AG04449 (cell line): ENCODE measurements at places on chromosomes 7 and 10.

- no peak for DNase-seq
Measured at GRCh38 chr10:47207281-47207615, 92.7 kb upstream of the GDF10 start.

DNA sequence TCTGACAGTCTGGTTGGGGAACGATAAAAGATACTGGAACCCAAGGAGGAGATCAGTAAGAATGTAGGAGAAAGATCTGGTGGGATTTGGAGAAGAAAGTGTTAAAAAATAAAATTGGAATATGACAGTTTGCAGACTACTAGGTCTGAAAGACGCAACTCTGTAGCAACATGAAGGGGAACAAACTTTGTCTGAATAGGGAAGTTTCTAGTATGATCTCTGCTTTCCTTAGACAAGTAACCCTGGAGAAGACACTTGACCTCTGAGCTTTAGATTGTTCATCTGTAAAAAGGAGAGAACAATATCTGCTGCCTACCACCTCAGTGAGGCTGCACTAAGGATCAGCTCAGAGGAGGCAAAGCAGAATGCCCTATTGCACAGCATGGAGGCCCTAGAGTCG, 3.0 kb upstream of the PRSS1 start:
- DNase-seq = no peak

- DNase-seq = no peak
Measured at GRCh38 chr7:33420311-33420940, 291.1 kb downstream of the BBS9 start.

- DNase-seq = no peak
Measured at GRCh38 chr10:69500864-69501468, 49.7 kb downstream of the TSPAN15 start.

GRCh38 chr7:3217166-3217565, 83.9 kb upstream of the SDK1 start:
- no peak for DNase-seq

GRCh38 chr10:32298075-32298812, 48.7 kb downstream of the EPC1 start:
- DNase-seq = peak; percentile 65

- no peak for DNase-seq
Measured at GRCh38 chr10:74094231-74094630, 56.4 kb downstream of the AP3M1 start.

DNA sequence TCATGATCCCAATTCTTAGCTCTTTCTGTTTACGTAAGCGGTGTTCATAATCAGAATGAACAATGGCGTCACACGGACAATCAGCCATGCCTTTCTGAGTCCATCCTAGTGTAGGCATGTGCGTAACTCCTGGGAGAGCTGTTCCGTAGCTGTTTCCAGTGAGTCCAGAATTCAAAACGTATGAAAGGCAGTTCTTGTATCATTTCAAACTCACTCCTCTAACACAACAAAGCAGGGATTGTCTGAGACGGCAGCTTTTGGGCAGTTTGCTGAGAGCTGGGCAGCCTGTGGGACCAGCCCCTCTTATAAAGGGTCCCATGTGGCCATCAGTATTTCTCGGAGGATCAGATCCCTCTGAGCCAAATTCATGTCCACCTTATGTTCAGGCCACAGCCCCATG, 43.4 kb downstream of the PSPH start:
- no peak for DNase-seq

DNA sequence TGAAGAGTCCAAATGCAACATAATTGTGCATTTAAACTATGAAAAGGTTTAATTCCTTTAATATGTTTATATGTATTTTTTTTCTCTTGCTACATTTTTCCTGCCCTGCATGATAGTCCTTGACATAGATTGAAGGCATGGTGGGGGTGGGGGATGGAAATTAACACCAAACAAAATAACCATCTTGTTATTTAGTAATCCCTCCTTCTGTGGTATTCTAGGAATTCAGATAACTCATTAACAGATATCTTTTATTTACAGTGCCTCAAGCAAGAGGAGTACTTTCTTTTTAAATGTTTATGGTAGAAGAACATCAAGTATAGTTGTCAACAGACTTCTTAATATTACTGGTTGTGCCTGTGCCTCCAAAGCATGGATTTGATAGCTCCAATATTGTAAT, 337.6 kb upstream of the SEMA3A start:
- DNase-seq = no peak

GRCh38 chr10:43817368-43817767, 168.7 kb upstream of the ZNF32 start:
- DNase-seq = peak; percentile 77

- no peak for DNase-seq
Measured at GRCh38 chr7:115327326-115327725, 405.4 kb downstream of the MDFIC start.

- peak; percentile 97 for DNase-seq
Measured at GRCh38 chr10:63681993-63682697, 160.9 kb downstream of the REEP3 start.

GRCh38 chr7:155380221-155380861, 77.6 kb upstream of the EN2 start:
- DNase-seq = no peak

DNA sequence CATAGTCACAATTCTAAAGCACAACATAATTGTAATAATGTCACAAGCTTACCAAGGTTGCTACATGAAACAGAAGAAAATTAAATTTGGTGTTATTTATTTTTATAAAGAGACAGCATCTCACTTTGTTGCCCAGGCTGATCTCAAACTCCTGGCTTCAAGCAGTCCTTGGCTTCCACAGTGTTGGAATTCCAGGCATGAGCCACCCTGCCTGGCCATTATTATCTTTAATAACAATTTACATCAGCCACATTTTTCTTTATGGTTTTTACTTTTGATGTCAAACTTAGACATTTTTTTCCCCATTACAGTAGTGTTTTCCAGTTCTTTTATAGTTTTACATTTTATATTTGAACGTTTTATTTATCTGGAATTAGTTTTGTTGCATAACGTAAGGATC, 46.7 kb downstream of the BMPR1A start:
- DNase-seq = no peak

DNA sequence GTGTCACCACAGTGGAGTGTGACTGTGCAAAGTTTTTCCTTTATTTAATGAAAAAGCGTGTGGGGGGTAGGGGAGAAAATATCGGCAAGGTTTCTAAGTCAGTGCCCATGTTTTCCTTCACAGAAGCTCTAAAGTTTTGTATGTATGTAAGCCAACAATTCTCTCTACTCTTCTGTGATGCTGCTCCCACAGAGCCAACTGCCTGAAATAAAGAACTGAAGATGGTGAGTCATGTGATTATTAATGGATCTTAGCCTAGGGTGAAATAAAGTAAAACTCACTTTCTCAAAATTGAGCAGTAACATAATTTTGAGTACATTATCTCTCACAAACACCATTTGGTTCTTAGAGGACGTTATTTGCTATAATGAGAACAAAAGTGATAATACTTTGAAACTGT, 143.7 kb downstream of the ELMO1 start:
- DNase-seq = no peak

DNA sequence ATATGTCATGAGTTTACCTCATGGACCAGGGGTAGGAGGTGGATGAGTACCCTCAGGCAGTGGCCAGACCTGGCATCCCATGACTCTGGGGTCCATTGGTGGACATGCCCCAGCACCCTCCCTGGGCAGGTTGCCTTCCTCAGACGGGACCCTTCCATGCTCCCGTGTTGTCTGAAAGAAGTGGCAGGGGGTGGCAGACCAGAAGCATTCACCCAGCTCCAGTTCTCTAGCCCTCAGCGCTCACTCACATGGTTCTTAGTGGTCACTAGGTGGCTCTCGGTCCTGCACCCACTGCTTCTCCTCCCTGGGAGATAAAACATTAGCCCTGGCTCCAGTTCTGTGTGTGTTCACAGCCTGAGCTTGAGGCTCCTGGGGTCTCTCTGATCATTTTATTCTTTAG, 6.0 kb downstream of the RBP3 start:
- no peak for DNase-seq

DNA sequence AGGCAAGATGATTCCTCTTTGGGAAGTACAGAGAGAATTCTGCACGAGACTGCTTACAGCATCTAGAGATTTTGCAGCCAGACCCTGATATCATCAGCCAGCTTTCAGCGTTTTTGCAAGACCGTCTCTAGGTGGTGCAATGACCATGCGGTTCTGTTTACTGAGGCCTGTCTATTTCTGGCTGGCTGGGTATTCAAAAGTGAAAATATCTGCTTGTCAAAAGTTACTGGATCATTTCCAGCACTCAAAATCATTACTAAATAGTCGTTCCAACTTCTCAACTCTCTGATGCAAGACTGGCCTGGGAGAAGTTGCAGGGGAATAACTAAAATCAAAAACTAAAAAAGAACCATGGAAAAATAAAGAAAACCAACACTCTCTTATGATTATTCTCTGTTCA, 240.1 kb downstream of the ELMO1 start:
- DNase-seq = peak; percentile 46

DNA sequence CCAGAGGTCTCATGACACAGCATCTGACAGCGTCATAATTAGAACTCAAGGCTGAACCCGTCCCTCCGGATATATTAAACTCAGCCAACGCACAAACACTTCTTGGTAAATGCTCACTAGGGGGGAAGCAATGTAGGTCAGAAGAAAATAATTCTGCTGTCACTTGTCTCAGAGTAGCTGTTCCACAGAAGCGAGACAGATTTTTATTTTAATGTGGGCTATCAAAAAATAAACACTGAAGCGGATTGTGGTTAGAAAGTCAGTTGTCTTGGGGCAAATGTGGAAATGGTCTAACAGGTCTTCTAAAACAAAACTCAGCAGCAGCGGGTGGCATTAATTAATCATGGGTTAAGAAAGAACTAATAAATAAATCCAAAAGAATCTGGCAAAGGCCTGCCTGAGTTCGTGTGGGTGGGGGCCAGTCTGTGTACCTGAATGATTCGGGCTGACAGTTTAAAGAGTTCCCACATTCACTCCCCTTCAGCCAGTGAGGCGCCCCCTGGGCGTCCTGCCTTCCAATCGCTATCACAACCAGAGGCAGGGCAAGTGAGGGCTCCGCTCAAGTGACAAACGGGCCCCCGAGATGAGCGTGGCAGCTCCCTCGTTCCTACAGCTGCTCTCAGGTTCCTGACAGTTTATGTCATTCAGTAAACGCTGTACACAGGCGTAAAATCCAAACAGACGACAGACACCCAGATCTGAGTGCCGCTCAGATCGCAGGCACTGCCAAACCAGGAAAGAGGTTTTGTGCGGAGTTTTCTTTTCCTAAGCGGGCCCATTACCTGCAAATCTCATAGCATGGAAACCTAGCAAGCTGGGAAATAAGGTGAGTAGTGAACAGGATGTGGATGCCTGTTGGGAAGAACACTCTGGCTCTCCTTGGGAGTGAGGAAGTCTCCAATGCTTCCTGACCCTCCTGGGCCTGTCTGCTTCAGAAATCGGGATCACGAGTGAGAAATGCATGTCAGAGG, 52.9 kb downstream of the NRAP start:
- no peak for DNase-seq

DNA sequence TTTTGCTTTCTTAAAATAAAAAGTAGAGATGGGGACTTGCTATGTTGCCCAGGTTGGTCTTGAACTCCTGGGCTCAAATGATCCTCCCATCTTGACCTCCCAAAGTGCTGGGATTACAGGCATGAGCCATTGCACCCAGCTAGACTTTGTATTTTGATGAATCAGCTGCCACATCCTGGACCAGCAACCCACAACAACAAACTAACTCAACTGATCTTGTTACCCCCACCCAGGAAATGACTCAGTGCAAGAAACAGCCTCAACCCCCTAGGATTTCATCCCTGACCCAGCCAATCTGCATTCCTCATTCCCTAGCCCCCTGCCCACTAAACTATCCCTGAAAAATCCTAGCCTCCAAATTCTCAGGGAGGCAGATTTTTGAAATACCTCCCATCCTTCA, 123.8 kb downstream of the IPMK start:
- no peak for DNase-seq

GRCh38 chr10:74117738-74118137, 32.9 kb downstream of the AP3M1 start:
- no peak for DNase-seq

GRCh38 chr10:34116220-34116641, 698.9 kb downstream of the PARD3 start:
- no peak for DNase-seq

- DNase-seq = no peak
Measured at GRCh38 chr7:21029006-21029405, 242.3 kb upstream of the SP8 start.

GRCh38 chr7:95264363-95264891, 59.9 kb downstream of the PON1 start:
- DNase-seq = no peak

DNA sequence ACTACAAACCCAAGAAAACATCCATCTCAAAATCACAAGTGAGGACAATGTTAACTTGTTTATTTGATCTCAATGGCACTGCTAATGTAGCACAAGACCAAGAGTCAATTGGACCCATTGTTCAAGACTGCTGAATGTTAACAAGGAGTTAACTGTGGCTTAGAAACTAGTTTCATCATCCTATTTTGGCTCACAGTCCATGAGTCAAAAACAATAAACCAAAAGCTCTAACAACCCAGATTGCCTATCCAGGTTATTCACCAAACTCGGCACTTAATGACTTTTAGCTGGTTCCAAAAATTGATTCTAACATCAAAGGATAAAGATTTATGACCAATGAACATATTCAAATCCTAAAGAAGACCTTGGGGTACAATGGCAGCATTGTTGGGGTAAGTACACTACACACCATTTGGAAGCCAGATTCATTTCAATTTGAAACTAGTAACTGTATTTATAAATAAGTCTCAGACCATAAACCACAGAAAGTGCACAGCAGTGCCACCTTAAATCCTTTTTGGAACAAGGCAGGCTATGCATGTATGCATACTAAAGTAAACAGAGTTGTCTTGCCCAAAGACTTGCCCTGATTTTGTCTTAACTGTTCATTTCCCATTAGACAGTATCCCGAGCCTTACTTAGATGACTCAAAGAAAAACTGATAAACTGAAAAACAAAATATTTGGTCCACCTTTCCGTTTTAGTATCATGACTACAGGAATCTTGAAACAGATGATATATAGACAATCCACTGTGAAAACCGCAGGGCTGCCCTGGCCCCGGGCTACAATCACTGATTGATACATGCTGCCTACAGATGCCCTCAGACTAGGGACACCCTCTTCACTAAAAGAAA, 84.5 kb downstream of the SRPK2 start:
- DNase-seq = no peak

- DNase-seq = no peak
Measured at GRCh38 chr7:120806669-120807068, 51.3 kb downstream of the TSPAN12 start.

DNA sequence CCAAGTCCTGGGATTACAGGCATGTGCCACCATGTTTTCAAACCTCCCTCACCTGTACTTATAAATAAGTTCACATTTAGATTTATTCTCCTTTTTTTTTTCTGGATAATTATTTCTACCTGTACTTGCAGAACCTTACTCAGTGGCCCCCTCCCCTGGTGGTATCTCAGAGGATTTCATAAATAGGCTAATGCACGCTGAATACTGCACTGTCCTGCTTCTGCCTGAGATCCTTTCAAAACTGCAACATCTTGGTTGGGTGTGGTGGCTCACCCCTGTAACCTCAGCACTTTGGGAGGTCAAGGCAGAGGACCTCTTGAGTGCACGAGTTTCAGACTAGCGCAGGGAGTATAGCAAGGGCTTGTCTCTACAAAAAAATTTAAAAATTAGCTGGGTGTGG, 4.6 kb upstream of the BLVRA start:
- DNase-seq = no peak

GRCh38 chr7:128859232-128860157, 3.2 kb upstream of the ATP6V1F start:
- DNase-seq = no peak
